ENCODE measurements at places on chromosomes 12 and 14.

DNA sequence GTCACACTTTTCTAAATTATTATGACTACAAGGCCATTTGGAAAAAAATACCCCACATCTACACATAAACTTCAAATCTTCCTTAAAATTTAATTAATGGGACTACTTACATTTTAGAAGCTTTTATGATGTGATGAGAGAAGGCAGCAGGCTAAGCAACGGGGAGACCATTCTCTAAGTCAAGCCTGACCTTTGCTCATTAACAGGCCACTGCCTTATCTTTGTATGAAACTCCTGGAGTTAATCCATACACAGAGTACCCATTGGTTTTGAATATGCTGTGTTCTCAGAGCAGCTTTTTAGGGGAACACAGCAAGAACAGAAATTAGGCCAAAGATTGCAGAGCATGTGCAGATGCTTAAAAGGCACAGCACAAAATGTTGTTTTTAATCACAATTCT is 35.5 kb upstream of the LRIG3 start:
- no peak for DNase-seq

DNA sequence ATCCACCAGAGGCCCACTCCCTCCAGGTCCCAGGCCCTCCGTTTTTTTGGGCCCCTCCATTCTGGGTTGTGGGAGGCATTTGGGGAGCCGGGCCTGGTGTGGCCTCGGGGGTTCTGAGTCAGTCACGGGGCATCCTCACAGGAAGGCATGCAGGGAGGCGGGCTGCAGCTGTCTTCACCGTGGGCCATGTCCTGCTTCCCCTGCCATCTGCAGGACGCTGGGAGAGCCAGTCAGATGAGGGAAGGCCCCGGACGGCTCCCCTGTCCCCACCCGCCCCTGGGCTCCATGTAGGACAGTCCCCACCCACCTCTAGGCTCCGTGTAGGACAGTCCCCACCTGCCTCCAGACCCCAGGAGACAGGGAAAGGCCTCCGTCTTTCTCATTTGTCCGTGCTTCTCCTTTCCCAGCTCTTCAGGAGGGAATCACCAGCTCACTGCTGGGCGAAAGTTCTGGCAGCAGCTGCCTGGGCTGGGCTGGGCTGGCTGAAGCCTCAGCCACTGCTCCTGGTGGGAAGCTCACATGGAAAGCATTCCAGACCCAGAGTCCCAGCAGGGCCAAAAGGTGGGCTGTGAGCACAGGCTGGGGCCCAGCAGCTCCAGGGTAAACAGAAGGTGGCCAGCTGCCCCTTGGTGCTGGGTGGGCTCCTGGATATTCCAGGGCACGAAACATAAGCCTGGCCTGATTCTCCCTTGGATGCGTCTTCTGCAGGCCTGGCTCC is 217.8 kb downstream of the KIF26A start:
- no peak for DNase-seq

DNA sequence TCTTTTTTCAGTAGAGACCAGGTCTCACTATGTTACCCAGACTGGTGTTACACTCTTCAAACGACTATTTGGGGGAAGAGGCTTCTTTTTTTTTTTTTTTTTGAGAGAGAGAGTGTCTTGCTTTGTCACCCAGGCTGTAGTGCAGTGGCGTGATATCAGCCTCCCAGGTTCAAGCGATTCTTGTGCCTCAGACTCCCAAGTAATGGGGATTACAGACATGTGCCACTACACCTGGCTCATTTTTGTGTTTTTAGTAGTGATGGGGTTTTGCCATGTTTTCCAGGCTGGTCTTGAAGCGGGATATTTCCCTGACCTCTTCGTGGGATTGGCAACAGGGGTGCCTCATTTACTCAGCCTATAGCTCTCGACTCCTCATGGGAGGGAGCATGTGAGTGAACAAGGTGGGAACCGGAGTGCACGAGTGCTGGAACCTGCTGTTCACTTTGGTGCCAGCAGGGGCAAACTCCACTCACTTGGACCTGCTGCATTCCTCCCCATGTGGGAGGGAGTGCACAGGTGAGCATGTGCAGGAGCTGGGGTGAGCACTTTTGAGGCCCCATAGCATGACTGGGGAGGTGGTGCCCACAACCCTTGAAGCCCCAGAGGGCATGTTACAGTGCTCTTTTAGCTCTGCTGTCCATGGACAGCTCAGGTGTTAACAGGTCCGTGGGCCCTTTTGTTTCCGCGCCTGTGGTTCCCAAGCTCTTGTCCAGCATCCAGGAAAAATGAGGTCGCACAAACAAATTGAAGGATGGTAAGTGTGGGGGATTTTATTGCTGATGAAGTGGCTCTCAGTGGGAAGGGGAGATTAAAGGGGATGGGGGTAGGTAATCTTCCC is 79.1 kb upstream of the HECTD1 start:
- DNase-seq = peak; percentile 3

GRCh38 chr14:85118274-85118673 is 411.7 kb upstream of the FLRT2 start:
- no peak for DNase-seq

GRCh38 chr12:65565601-65566560 is 258.4 kb upstream of the HMGA2 start:
- no peak for DNase-seq

GRCh38 chr12:129659961-129660622 is 243.7 kb downstream of the TMEM132D start:
- no peak for DNase-seq

DNA sequence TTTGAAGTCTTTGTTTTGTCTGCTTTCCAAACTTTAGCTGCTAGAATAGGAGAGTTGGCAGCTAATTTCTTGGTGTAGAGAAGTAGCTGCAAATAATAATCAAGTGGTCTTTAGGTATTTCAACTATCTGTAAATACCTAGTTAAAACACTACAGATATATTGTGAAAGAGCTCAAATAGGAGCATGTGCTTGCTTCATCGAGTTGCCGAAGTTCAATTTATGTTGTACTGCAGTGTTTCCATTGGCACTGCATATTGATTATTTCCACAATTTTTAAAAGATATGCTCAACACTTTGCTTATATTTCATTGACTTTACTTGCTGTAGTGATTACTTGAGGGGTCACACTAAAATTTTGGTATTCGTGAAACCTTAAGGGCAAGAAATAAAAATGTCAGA is 131.6 kb upstream of the BMP4 start:
- no peak for DNase-seq

GRCh38 chr12:53214687-53215455 is 7.8 kb upstream of the ITGB7 start:
- DNase-seq = no peak

GRCh38 chr12:3204730-3205531 is 127.8 kb downstream of the TSPAN9 start:
- DNase-seq = no peak

DNA sequence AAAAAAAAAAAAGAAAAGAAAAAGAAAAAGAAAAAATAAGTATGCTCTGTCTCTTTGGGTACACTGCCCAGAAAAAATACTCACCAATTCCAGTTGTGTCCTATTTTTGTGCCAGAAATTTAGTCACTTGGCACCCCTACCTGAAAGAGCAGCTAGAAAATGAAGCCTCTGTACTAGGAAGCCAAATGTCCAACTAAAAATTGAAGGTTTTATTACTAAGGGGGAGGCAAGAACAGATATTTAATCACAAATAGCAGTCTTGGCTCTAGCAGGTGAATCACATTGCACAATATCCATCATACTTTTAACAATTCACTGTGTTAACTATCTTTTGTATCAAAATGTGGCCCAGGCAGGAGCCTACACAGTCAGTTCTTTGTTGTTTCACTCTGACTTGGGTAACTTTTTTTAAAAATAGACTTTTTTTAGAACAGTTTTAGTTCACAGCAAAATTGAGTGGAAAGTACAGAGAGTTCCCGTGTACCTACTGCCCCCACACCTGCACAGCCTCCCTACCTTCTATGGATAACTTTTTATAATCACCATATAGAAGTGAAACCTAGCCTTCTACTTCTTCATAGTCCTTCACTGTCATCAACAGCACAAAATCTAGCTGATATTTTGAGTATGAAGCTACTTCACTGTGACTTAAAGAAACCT is 87.1 kb upstream of the ATF7IP start:
- DNase-seq = no peak

DNA sequence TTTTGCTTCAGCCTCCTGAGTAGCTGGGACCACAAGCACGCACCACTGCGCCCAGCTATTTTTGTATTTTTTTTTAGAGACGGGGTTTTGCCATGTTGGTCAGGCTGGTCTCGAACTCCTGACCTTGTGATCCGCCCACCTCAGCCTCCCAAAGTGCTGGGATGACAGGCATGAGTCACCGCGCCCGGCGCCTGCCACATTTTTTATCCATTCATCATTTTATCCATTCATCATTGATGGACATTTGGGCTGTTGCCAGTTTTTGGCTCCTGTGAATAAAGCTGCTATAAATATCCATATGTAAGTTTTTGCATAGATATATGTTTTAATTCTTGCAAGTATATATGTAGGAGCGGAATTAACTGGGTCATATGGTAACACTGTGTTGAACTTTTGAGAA is 79.5 kb downstream of the DAAM1 start:
- no peak for DNase-seq

- DNase-seq = no peak
Observed at GRCh38 chr14:68401855-68402254, 391.0 kb downstream of the ZFP36L1 start.

- no peak for DNase-seq
Observed at GRCh38 chr14:72704502-72704901, 189.4 kb downstream of the DPF3 start.

DNA sequence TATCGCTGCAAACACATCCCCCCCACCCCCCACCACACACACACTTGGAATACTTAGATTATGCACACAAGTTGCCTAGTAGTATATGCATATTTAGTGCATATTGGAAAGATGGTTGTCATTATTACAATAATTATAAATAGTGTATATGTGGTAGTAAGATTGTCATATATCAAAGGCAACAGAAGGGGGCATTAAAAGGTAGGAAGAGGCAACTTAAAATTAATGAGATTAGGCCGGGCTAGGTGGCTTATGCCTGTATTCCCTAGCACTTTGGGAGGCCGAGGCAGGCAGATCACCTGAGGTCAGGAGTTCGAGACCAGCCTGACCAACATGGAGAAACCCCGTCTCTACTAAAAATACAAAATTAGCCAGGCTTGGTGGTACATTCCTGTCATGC is 52.1 kb downstream of the GSC start:
- no peak for DNase-seq

DNA sequence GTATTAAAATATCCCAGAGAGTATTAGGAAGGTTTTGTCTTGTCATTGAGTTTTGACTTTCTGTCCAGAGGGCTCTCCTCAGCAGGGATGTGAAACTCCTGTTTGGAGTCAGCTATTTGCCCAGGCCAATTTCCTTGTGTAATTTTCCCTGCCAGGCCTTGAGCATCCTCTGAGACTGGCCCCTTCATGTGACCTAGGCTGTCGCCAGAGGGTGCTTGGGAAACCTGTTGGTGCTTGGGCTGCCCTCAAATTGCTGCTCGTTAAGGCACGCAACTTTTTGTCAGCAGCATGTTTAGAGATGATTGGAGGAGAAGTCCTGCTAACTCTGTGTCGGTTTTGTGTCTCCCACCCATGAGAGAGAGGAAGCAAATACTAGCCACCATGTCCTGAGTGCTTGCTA is 39.1 kb downstream of the IQSEC3 start:
- no peak for DNase-seq

DNA sequence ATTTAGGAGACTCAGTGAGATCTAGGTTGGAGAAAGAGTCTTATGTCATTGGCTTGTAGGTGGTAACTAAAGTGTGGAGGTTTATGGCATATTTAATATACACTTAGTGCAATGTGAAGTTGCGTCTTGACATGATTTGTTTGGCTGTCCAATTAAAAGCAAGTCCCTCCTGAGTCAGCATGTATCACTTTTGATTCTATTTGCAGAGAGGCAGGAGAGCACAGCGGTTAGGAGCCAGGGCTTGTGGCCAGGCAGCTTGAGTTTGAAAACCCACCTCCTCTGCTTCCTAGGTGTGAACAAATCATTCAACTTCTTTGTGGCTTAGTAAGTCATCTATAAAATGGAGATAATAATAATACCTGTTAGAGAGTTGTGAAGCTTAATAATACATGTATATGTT is 68.5 kb upstream of the OTX2 start:
- DNase-seq = no peak

- peak; percentile 28 for DNase-seq
Observed at GRCh38 chr12:39619316-39619659, 315 bp downstream of the ABCD2 start.

GRCh38 chr12:98453492-98453891 is 61.9 kb upstream of the TMPO start:
- DNase-seq = no peak

GRCh38 chr14:102593061-102593824 is 794 bp downstream of the RCOR1 start:
- DNase-seq = peak; percentile 64

- no peak for DNase-seq
Observed at GRCh38 chr12:101021911-101022388, 188.1 kb downstream of the SLC5A8 start.

- no peak for DNase-seq
Observed at GRCh38 chr14:70785556-70785955, 23.8 kb downstream of the MAP3K9 start.

DNA sequence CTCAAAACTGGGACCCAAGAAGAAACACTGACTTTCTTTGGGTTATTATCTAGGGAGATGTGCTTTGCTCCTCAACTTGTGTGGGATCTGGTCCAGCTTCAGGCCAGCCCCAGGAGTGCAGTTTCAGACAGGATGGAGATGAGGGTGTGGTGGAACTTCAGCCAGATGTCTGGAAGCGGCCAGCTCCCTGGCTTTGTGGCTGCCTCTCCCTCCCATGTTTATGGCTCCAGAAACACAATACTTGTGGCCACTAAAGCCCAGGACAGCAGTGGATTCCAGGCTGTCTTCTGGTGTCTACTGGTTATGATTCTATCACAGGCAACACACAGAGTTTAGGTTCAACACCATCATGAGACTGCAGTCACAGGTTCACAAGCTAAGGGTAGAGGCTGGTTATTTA is 44.2 kb upstream of the EMP1 start:
- DNase-seq = no peak

DNA sequence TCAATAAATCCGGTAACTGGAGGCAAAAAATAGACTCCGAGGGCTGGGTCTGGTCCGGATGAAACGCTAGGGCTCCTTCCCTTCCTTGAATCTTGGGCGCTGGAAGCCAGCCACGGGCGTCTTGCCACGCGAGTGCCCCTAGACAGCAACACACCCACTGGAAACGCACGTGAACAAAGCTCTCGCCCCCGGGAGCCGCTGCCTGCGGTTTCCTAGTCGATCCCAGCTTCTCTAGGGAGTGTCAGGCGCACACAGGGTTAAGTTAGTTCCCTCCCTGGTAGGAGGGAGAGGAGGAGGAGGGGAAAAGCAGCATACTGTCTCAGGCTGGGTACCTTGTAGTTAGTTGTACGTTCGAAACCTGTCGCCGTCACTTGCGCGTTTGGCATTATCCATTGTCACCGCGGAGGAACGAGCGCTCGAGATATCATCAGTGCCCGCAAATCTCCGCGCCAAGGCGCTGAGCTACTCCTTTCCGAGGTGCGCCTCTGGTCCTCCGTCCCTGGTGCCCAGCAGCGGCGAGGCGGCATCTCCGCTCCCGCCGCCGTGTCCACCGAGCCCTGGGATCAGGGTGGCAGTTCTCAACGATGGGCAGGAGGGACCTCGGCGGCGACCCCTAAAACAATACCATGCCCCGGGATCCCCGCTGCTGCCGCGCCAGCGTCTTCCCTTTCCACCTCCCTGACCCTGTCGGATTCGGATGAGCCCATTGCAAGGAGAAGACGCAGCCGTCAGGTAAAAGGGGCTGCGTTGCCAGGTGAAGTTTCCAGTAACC is at the start of gene FLRT2:
Gene FLRT2 (plus strand): TSS at position 342 of the 772 bp plus-strand sequence. CDS start 91,371 bp downstream, outside the sequence.
- DNase-seq = no peak

GRCh38 chr12:53575502-53576249 is 50.5 kb downstream of the ATF7 start:
- DNase-seq = no peak

Measured in activated naive CD8-positive, alpha-beta T cell treated with anti-CD3 and anti-CD28 coated beads for 36 hours (primary cell).